ENCODE measurements at places on chromosomes 12 and 14.
A peak's percentile ranks its signal among the peaks of the same experiment; 100 is the strongest.

GRCh38 chr14:22979748-22980392, 2.5 kb downstream of the AJUBA start:
- no peak for DNase-seq

- no peak for DNase-seq
Measured at GRCh38 chr14:66395300-66395699, 90.9 kb upstream of the CCDC196 start.

DNA sequence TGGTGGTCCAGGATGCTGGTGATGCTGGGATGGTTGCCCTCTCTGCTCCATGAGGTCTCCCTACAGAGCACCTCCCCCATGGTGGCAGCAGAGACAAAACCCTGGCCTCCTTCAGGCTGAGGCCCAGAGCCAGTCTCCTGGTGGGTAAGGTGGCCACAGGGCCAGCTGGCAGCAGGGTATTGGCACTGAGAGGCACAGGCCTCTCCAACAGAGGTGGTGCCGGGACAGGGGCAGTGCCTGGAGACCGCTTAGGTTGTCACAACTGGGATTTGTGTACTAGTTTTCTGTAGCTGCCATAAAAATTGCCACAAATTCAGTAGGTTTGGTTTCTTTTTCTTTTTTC, 6.1 kb upstream of the MTA1 start:
- DNase-seq: no peak

DNA sequence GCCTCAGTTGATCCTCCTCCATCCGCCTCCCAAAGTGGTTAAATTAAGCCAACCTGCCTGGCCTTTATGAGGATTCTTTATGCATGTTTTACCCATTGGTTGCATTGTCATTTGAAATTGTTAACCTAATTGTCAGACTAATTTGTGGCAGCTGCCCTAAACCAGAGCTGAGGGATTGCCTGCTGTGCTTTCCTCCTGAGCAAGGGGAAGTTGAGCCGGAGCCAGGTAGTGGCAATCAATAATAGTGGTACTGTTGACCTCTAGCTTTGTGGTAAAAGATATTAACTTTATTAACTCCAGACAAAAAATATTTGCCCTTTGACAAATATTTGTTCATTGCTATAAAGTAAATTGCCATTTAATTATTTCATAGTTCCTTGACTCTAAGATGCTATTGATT, 5.6 kb upstream of the HEBP1 start:
- DNase-seq: no peak

DNA sequence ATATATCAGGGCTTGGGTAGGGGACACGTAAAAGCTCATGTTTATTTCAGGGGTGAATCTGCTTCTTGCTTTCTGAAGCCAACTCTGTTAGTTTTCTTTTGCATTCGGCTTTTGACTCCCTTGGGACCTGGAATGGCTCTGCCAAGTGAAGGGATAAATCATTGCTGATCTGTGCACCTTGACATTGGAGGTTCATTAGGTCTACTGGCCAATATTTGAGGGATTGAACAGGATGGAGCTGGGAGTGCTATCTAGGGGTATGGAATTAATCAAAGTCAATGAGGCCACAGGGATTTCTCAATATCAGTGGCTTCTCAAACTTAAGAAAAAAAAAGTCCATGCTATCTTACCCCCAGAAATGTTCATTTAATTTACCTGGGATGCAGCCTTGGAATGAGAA, 203.5 kb upstream of the RMST start:
- DNase-seq: no peak

GRCh38 chr14:33210311-33210710, 271.6 kb downstream of the NPAS3 start:
- DNase-seq: no peak

- no peak for DNase-seq
Measured at GRCh38 chr12:75720812-75721641, 209.6 kb upstream of the KRR1 start.

DNA sequence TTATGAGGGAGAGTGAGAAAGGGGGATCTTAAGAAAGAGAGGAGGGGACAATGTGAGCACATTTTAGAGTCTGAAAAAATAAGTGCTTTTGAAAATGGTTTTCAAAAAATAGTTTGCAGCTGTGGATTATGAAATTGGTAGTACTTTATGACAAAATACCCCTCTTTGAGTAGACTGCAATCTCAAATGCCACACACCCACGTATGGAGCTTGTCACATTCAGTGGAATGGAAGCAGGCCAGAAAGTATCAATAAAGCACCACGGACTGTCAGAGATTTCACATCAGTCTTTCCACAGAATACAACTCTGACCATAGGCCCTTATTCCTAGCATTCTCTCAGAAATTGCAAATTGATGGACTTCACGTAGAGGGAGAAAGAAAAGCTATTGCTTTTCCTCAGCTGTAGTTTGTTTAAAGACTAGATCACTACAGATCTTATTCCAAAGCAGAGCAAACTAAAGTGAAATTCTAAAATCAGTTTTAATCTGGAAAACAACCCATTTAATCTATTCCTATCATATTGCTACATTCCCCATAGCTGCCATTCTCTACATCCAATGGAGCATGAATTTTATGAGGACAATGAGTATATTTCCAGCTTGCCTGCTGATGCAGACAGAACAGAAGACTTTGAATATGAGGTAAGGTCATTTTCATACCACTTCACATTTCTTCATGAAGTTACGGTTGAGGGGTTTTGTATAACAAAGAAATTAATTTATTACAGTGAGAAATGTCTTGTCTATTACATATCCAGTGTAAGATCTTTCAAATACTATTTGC, 321.3 kb downstream of the PDZRN4 start:
- DNase-seq: no peak

GRCh38 chr12:24378548-24379407, 429.3 kb upstream of the SOX5 start:
- DNase-seq: no peak

GRCh38 chr12:123474485-123475245, 16.7 kb downstream of the SNRNP35 start:
- DNase-seq: no peak

DNA sequence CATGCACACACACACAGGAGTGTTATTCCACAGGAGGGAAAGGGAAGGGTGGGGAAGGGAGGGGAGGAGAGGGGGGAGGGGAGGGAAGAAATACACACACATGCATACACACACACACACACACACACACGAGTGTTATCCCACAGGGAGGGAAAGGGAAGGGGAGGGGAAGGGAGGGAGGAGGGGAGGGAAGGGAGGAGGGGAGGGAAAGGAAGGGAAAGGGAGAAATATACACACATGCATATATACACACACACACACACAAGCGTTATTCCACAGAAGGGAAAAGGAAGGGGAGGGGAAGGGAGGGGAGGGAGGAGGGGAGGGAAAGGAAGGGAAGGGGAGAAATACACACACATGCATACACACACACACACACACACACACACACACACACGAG, 19.6 kb upstream of the FBRSL1 start:
- no peak for DNase-seq

GRCh38 chr14:51228391-51228790, 11.7 kb upstream of the TMX1 start:
- DNase-seq: no peak

GRCh38 chr12:11823043-11823442, 173.6 kb downstream of the ETV6 start:
- DNase-seq: no peak

GRCh38 chr12:14243941-14244340, 121.5 kb upstream of the ATF7IP start:
- no peak for DNase-seq

DNA sequence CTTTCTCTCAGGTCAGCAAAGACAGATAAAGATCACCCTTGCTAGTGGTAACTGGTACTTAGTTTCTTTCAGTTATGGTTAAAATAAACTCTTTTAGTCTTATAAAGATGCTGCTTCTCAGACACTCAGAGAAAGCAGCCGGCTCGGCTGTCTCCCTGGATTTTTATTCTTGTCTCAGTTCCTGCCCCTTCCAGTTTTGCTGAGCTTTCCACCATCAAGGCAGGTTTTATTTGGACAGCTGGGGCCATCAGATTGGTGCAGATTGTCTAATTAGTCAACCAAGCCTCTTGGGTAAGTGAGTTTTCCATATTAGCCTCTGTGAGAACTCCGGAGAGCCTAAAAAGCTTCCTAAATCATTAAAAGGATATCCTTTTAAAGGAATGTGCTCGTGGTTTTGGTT, 130.8 kb upstream of the BMP4 start:
- no peak for DNase-seq

DNA sequence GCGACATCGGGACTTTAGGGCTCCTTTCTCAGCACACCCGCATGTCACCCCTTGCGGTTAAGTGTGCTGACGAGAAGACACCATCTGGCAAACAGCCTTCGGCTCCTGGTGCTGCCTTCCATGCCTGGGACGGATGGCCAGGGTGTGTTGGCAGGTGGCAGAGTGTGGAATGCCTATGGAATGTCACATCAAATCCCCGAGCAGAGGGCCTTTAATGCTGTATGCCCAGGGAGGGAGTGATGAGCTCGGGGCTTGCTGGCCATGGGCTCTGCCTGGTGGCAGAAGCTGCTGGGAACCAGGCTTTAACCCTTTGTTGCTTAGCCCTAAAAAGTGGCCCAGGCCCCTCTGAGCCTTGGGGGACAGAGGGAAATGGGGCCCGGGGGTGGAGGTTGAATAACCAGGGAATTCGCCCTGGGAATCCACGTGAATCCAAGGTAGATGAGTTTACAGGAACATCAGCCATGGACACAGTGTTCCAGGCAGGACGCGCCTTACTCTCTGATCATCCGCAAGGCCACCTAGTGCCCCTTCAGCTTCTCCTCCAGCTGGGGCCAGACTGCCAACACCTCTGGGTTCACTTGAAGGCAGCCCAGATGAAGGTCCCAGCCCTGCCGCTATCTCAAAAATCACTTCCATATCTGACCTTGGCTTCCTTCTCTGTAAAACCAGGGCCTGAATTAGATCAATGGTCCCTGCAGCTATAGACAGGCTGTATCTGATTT, 17.4 kb downstream of the FAM181A start:
- no peak for DNase-seq

DNA sequence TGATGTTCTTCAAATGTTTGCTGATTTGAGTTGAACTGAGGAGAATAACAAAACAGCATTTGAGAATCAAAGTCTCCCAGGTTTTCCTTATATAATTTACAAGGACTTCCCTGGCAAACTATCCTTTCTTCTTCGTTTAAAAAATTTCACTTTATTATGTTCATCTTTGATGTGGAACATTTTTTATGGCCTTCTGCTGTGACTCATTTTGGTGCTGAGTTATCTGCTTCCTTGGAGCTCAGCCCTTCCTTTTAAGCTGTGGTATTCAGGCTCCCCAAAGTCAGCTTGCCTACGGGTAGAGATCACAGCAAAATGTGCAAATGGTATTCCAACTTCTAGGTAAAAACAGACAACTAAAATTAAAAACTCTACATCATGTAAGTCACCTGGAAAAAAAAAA, 1.4 kb upstream of the ANO4 start:
- DNase-seq: no peak

GRCh38 chr12:108400900-108401480, 61.9 kb upstream of the CMKLR1 start:
- no peak for DNase-seq

GRCh38 chr14:93546642-93547041, 115.9 kb downstream of the UNC79 start:
- no peak for DNase-seq

GRCh38 chr12:53591301-53592206, 34.6 kb downstream of the ATF7 start:
- peak; percentile 40 for DNase-seq

GRCh38 chr14:85243321-85243720, 286.6 kb upstream of the FLRT2 start:
- no peak for DNase-seq

DNA sequence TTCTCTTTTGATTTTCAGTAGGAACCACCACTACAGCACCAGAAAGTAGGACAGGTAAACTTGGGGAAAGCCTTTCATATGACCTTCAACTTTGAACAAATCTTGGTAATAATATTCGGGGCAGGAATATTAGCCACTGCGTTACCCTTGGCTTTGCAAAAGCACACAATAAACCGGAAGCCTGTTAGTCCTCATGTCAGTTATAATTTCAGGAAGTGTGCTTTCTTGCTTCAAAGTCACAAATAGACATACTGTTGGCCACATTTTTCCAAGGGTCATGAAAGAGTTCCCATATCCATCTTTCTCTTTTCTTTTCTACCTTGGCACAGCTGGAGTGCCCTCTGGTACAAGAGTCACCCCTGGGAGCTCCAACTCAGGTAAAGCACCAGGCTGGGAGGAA, 167.2 kb upstream of the CNTN1 start:
- DNase-seq: no peak

- no peak for DNase-seq
Measured at GRCh38 chr12:43776498-43776897, 17.7 kb downstream of the IRAK4 start.

DNA sequence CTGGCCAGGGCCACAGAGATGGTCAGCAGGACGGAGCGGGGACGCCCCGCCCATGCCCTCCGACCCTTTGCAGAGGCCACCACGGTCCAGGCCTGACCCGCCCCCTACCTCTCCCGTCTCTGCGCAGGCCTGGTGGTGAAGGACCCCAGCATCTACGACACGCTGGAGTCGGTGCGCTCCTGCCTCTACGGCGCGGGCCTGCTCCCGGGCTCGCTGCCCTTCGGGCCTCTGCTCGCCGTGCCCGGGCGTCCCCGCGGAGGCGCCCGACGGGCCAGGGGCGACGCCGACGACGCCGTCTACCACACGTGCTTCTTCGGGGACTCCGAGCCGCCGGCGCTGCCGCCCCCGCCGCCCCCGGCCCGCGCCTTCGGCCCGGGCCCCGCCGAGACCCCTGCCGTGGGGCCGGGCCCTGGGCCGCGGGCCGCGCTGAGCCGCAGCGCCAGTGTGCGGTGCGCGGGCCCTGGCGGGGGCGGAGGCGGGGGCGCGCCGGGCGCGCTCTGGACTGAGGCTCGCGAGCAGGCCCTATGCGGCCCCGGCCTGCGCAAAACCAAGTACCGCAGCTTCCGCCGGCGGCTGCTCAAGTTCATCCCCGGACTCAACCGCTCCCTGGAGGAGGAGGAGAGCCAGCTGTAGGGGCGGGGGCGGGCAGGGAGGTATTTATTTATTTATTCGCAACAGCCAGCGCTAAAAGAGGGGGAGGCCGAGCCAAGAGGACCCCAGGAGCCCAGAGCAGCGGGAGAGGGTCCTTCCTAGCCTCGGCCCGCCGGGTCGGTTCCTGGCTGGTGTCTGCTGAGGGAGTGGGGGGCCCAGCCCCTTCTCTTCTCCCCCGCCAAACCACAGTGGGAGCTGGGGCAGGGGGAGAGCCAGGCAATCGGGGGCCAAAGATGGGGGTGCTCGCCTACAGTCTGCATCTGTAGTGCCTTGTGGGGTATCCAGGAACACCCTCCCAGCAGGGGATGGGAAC, 8.1 kb downstream of the TAMALIN start:
- peak; percentile 48 for DNase-seq

DNA sequence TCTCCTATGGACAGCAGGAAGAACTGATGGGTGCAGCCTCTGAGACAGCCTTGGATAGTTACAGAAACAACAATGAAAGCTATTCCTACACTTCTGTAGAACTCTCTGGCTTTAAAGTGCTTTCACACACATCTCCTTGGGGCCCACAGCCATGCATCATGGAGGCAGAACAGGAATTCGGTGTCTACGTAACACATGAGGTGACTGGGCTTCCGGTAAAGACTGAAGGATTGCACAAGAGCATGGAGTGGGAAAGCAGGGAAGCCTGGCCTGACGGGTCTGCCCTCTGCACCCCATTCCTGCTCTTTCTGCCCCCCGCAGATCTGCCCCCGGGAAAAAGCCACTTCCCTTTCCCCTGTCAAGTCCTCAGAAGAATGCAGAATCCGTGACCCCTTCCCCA, 82.6 kb downstream of the VWF start:
- no peak for DNase-seq

All from testis (tissue), 5 donors.